ENCODE measurements at places on chromosomes 7 and 10. TPM values are rescaled to one million over a fixed set of nuclear protein-coding genes. Genes with fewer than 3 reads are reported as not detected.

The C10orf67 gene
- 0.98 TPM for total RNA-seq

The ACTR3C gene
- 28.1 TPM for total RNA-seq

The ANKRD30A gene
- not detected for total RNA-seq

The PILRA gene
- total RNA-seq, result 4.4 TPM

The NOLC1 gene
- total RNA-seq, result 65.5 TPM

The IDI1 gene
- 39.0 TPM for total RNA-seq

The CLRN3 gene
- total RNA-seq, result not detected

The PTPRZ1 gene
- total RNA-seq, result not detected

The CALML3 gene
- total RNA-seq, result 0.24 TPM

The C10orf105 gene
- total RNA-seq, result not detected

The HOXA7 gene
- total RNA-seq, result 0.54 TPM

The CYP3A7 gene
- not detected for total RNA-seq

The CCDC146 gene
- total RNA-seq, result 44.9 TPM

- no peak overlapping the region for H3K4me3 ChIP-seq
- H3K36me3 ChIP-seq, result no peaks in the 10 kb centered on the region
- DNase-seq, result no peak
- no peaks in the 10 kb centered on the region for H3K4me1 ChIP-seq
- H3K27ac ChIP-seq, result no peak overlapping the region
These were observed 104.5 kb downstream of the NRCAM start for GRCh38 chr7:108351729-108352131.

DNA sequence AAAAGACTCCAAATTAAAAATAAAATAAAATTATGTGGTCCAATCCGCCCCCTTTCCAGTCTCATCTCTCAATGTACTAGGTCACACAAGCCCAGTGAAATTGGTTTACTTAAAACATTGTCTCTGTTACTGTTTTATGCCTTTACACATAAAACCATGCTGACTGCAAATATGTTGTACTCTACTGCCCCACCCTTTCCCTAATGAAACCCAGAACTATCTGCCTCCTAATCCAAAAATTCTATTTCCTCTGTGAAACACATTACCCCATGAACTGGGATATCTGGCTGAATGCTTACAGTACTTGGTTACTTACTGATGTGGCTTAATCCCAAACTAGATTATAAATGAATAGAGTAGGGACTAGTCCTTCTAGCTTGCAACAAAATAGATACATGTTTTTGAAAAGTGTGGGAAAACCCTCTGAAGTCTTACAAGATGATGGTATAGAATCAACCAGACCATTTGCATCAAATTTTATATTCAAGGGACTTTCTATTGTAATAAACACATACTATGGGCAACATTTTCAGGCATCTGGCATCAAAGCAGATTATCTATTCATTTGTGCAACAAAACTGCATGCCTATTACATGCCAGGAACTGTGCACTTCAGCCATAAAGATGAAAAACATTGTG lies 10.0 kb upstream of the KMT2E start:
- no peak for DNase-seq
- peak overlapping the region; percentile 67 for H3K27ac ChIP-seq
- H3K4me1 ChIP-seq, result peaks cover 69% of the 10 kb centered on the region
- no peaks in the 10 kb centered on the region for H3K27me3 ChIP-seq
- H3K4me3 ChIP-seq, result no peak overlapping the region

DNA sequence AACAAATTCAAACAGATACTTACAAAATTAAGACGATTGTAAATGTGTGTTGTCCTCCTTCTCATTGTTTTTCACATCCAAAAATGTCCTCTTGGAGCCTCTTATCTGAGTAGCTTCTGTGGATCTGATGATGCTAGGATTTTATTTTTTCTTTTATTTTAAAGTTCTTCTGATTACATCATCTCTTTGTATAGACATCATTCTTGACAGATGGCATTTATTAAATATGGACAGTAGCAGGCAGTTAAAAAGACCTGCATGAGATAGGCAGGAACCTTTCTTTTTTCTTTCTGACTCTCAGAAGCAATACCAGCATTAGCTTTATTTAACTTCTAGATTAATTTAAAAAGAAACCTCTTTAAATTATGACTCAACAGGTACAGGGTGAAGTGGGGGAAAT lies at the start of gene RPA3:
Gene RPA3 (minus strand): TSS at position 116 of the 400 bp plus-strand sequence. CDS start 78,189 bp downstream, outside the sequence.
- DNase-seq, result no peak
- H3K4me3 ChIP-seq, result no peak within 1 kb of the TSS
- H3K36me3 ChIP-seq, result no peaks in the 10 kb centered on the region

- no peaks in the 10 kb centered on the region for H3K27me3 ChIP-seq
- H3K4me3 ChIP-seq, result no peak overlapping the region
- no peak overlapping the region for H3K27ac ChIP-seq
- DNase-seq, result no peak
- no peaks in the 10 kb centered on the region for H3K4me1 ChIP-seq
These were observed 26.5 kb upstream of the GOT1 start for GRCh38 chr10:99456931-99457288.

DNA sequence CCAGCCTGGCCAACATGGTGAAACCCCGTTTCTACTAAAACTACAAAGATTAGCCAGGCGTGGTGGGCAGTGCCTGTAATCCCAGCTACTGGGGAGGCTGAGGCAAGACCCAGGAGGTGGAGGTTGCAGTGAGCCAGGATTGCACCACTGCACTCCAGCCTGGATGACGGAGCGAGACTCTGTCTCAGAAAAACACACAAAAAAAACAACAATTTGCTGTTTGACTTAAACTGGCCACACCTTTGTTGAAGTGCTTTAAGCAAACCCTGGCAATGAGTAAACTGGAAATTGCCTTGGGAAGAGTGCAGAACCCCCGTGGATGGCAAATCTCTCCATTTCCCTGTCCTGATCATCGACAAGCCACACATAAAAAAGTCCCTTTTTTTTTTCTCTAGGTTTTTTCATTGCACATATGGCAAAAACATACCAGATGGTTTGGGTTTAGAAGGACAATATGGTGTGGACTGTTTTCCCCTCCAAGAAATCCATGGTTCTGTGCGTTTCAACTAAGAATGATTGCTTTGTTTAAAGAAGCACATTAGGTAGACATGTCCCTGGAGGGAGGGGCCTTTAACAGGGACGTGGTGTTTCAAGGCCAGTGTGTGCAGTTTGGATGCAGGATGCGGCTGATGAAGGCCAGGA lies 76.9 kb downstream of the NRP1 start:
- DNase-seq, result peak; percentile 39
- H3K27ac ChIP-seq, result no peak overlapping the region
- H3K4me3 ChIP-seq, result no peak overlapping the region
- H3K4me1 ChIP-seq, result peaks cover 30% of the 10 kb centered on the region
- H3K27me3 ChIP-seq, result no peaks in the 10 kb centered on the region

GRCh38 chr7:464454-465401 lies 54.9 kb downstream of the PDGFA start:
- DNase-seq, result peak; percentile 20
- no peak overlapping the region for H3K4me3 ChIP-seq
- H3K4me1 ChIP-seq, result peaks cover 5% of the 10 kb centered on the region
- H3K27ac ChIP-seq, result no peak overlapping the region
- H3K27me3 ChIP-seq, result no peaks in the 10 kb centered on the region
- H3K36me3 ChIP-seq, result no peaks in the 10 kb centered on the region

DNA sequence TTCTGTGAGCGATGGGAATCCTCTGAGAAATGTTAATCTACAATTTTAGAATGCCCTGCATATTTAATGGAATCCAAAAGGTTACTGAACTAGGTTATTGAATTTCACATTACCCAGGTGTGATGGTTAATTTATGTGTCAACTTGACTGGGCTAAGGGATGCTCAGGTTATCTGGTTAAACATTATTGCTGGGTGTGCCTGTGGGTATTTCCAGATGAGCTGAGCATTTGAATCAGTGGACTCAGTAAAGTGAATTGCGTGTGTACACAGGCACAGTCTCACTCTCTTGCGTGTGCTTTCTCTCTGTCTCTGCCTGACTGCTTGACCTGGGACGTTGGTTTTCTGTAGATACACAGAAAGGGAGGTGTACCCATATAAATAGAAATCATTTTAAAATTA lies 21.7 kb downstream of the RNF32 start:
- no peak overlapping the region for H3K27ac ChIP-seq
- DNase-seq, result no peak
- H3K4me3 ChIP-seq, result no peak overlapping the region
- H3K27me3 ChIP-seq, result no peaks in the 10 kb centered on the region
- H3K36me3 ChIP-seq, result no peaks in the 10 kb centered on the region

DNA sequence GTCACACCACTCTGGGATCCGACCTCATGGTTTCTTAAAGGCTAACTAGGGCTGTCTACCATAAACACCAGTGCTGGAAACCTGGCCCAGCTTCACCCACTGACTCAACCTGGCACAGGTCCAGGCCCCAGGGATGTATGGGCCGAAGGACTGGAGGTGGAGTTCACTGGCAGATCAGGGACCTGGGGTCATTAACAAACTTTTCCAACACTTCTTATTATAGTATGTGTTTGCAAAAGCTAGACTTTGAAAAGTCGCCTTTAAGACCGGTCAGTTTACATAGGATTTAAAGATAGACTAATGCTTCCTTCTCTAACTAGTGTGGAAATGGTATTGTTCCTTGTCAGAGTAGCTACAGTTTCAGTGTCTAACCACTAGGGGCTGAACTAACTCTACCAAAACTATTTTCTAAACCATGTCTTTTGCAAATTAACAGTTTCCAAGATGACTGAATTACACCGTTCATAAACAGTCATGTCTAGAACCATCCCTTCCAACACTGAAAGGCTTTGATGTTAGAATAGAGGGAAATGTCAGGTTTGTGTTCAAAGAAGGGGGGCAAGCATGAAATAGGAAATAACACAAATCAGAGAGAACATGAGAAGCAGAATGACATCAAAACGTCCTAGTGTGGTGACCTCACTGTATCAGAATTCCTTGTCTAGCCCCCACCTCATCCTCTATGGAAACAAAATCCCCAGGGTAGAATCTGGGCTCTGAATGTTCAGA lies 29.7 kb downstream of the STN1 start:
- no peaks in the 10 kb centered on the region for H3K27me3 ChIP-seq
- H3K36me3 ChIP-seq, result no peaks in the 10 kb centered on the region
- H3K27ac ChIP-seq, result no peak overlapping the region
- DNase-seq, result peak; percentile 36
- no peak overlapping the region for H3K4me3 ChIP-seq

DNA sequence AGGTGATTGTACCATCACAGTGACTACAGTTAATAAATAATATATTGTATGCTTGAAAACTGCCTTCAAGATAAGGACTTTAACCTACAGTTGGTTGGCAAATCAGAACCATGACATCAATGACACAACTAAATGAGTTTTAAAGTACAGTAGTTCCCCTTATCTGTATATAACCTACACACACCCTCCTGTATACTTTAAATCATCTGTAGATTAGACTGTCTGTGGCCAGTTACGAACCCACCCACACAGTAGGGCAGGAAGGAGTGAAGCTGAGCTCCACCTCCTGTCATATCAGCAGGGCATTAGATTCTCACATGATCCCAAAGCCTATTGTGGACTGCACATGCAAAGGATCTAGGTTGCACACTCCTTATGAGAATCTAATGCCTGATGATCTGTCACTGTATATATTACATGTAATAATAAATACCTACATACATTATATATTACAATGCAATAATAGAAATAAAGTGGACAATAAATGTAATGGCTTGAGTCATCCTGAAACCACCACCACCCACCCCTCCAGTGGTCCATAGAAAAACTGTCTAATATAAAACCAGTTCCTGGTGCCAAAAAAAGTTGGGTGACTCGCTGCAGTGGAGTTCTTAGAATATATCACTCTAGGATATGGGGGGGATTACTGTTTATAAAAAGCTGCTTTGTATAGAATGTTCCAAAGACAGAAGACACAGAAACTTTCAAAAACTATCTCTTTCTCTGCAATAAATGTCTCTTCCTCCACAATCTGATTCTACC lies 5.6 kb downstream of the TPK1 start:
- no peaks in the 10 kb centered on the region for H3K27me3 ChIP-seq
- H3K27ac ChIP-seq, result no peak overlapping the region
- no peak overlapping the region for H3K4me3 ChIP-seq
- DNase-seq, result no peak
- peaks cover 7% of the 10 kb centered on the region for H3K4me1 ChIP-seq

GRCh38 chr10:83673316-83673715 lies 466.0 kb upstream of the GHITM start:
- H3K4me1 ChIP-seq, result no peaks in the 10 kb centered on the region
- no peak overlapping the region for H3K27ac ChIP-seq
- no peak for DNase-seq
- H3K36me3 ChIP-seq, result no peaks in the 10 kb centered on the region

GRCh38 chr7:137933270-137934017 lies 68.4 kb downstream of the CREB3L2 start:
- H3K4me1 ChIP-seq, result peaks cover 68% of the 10 kb centered on the region
- no peaks in the 10 kb centered on the region for H3K36me3 ChIP-seq
- no peaks in the 10 kb centered on the region for H3K27me3 ChIP-seq
- H3K4me3 ChIP-seq, result no peak overlapping the region

GRCh38 chr7:67604461-67605386 lies 608.1 kb downstream of the TYW1 start:
- H3K4me1 ChIP-seq, result no peaks in the 10 kb centered on the region
- no peak for DNase-seq
- no peak overlapping the region for H3K27ac ChIP-seq
- H3K36me3 ChIP-seq, result no peaks in the 10 kb centered on the region
- no peak overlapping the region for H3K4me3 ChIP-seq
- H3K27me3 ChIP-seq, result no peaks in the 10 kb centered on the region

DNA sequence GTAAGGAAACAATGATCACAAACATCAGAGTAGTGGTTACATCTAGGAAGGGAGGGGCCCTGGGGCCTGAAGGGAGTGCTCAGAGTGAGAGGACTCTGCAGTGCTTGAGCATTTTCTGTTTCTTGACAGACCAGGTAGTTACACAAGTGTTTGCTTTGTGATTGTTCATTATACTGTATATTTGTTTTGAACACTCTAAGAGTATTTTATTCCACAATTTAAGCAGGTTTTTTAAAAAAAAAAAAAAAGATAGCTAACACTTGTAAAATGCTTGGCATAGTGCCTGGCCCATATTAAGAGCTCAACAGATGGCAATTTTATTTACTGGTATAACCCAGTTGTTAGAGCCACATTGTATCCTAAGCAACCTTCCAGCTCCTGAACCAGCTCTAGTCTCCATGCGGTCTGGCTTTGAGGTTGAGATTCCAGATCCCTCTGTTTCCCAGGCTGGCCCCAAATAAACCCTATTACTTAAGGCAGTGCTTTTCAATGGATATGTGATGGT lies 20.1 kb upstream of the ATXN7L1 start:
- H3K4me1 ChIP-seq, result peaks cover 11% of the 10 kb centered on the region
- no peaks in the 10 kb centered on the region for H3K36me3 ChIP-seq
- H3K27me3 ChIP-seq, result no peaks in the 10 kb centered on the region
- H3K27ac ChIP-seq, result no peak overlapping the region
- DNase-seq, result no peak

- no peak overlapping the region for H3K27ac ChIP-seq
- no peaks in the 10 kb centered on the region for H3K36me3 ChIP-seq
- H3K4me1 ChIP-seq, result no peaks in the 10 kb centered on the region
- DNase-seq, result no peak
- H3K4me3 ChIP-seq, result no peak overlapping the region
These were observed 49.8 kb upstream of the SRRM3 start for GRCh38 chr7:76151932-76152331.

DNA sequence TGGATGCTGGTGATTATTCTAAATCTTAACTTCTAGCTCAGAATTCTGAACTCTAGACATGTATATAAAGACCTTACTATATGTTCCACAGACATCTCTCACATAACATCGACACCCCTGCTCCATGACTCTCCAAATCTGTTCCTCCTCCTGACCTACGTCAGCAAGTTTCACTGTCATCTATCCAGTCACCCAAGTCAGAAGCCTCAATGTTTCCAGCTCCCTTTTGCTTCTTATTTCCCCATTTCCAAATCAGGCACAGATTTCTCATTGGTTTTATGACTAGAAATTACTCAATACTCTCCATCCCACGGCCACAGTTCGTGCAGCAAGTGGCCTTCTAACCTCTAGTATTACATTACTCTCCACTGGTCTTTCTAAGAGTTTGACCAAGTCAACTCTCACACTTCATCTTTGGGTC lies 28.5 kb downstream of the EPC1 start:
- DNase-seq, result no peak
- H3K27ac ChIP-seq, result no peak overlapping the region
- H3K4me3 ChIP-seq, result no peak overlapping the region
- peaks cover 28% of the 10 kb centered on the region for H3K4me1 ChIP-seq

All from thyroid gland (tissue), 4 donors.